ENCODE measurements at places on chromosomes 11 and 22.

DNA sequence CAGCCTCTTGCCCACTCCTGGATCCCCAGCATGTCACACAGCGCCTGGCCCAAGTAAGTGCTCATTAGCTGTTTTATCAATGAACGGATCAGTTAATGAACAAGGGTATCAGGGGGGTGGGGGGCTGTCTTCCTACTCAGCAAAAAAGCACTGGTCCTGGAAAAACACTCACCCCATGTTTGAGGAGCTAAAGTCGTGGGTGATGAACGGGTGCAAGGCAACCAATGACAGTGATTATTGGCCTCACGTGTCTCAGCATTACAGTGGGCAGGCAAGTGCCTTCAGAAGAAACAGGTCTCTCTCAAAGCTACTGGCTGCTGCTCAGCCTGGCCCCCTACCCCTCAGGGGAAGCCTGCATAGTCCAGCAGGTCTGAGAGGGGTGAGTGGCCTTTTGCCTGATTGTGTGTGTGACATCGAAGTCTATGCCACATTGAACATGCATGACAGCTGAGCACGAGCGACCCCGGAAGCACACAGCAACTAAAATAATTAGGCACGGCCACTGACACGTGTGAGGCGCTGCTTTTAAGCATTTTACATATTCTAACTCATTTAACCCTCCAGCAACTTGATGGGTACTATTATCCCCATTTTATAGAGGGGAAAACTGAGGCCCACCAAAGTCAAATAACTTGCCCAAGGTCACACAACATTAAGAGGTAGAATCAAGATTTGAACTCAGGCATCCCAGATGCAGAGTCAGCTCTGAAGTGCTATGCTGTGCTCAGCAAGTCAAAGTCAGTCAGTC, 2.6 kb upstream of the MS4A10 start:
- no peak for DNase-seq

DNA sequence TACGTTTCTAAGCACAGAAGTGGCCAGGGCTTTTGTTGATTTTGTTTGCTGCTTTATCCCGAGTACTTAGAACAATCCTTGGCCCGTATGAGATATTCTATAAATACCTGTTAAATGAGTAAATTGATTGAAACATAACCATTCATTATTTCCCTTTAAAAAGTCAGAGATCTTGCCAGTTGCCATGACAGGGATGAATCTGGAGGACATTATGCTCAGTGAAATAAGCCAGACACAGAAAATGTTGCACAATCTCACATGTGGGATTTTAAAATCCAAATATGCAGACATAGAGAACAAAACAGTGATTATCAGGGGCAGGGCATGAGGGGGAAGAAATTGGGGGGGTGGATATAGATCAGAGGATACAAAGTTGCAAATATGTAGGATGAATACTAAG, 1240.1 kb downstream of the LRRC4C start:
- DNase-seq = no peak

DNA sequence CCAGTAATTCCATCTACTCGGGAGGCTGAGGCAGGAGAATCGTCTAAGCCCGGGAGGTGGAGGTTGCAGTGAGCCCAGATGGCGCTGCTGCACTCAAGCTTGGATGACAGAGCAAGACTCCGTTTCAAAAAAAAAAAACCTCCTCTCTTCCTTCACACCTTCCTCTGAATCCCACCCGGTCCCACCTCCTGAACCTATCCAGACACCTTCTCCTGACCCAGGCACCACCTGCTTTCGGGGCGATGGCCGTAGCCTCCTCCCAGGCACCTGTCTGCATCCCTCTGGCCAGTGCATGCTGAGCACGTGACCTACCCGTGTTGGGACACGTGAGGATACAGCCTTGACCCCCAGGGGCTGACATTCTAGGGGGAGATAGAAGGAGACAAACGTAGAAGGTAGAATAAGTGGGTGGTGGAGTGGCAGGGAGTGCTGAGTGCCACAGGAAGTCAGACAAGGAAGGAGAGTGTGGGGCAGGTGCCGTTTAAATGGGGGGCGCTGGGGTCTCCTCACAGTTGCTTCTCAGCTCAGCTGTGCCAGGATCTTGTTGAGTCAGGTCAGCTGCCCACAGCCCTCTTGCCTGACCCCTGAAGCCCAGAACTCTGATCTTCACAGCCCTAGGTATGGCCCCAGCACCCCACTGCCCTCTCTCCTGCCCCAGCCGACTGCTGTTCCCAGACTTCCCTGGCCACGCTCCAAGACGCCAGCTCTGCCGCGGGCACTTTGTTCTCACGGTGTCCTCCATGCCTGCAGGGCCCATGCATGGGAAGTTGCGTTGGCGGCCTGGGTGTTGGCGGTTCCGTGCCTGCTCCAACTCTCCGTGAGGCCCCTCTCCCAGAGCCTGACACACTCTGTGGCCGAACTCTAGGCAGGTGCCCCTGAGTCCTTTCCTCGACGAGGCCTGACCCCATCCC, 1.2 kb upstream of the MIOX start:
- no peak for DNase-seq

GRCh38 chr11:120834686-120835210, 189.2 kb upstream of the TBCEL start:
- no peak for DNase-seq

- no peak for DNase-seq
These were observed 53.1 kb downstream of the PACSIN2 start for GRCh38 chr22:42961810-42962209.

GRCh38 chr11:110373051-110373702, 56.6 kb upstream of the FDX1 start:
- DNase-seq = no peak

DNA sequence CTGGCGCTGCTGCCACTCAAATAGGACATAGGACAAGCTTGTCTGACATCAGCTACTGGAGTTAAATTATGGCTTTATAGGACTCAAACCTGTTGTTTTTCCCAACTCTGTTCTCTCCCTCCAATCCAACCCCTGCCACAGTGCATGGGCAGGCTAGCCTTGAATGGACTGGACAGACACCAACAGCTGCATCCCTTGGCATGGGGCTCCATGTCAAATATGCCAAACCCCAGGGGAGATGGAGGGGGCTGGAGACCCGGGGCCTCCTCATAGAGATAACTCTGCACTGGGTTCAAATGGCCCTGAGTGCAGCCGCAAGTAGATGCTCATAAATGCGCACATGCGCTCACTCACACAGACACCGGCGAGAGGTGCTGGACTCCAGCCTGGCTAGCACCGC, 28.9 kb downstream of the CD5 start:
- no peak for DNase-seq

GRCh38 chr11:34346551-34346950, 11.3 kb downstream of the ABTB2 start:
- no peak for DNase-seq

DNA sequence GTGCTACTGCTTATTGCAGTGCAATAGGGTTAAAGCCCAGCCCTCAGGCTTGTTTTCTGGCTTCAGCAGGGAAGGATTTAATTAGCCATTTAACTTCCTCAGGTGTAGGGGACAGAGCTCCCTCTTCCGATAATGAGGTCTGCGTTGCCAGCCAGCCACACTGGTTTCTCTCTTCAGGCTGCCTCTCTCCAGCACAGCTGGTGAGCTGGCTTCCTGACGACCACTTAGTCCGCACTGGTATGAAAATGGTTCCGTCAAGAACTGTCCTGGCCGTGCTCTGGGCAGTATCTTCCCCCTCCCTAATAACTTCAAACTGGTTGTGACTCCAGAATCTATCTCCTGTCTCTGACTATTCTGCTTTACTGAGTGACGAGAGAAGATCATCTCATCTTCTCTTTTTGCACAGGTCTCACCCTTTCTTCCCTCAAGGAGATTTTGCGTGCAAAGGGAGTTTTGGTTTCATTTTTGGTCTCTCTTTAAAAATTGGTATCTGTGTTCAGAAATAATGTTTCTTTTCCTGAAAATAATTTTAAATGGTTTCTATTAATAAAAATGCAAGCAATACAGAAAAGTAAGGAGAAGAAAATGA, 49.2 kb downstream of the CNTN5 start:
- DNase-seq = no peak

GRCh38 chr11:111792955-111793500, 26.8 kb upstream of the PPP2R1B start:
- no peak for DNase-seq

GRCh38 chr22:41919357-41920224, 4.7 kb upstream of the SHISA8 start:
- DNase-seq = peak; percentile 55

DNA sequence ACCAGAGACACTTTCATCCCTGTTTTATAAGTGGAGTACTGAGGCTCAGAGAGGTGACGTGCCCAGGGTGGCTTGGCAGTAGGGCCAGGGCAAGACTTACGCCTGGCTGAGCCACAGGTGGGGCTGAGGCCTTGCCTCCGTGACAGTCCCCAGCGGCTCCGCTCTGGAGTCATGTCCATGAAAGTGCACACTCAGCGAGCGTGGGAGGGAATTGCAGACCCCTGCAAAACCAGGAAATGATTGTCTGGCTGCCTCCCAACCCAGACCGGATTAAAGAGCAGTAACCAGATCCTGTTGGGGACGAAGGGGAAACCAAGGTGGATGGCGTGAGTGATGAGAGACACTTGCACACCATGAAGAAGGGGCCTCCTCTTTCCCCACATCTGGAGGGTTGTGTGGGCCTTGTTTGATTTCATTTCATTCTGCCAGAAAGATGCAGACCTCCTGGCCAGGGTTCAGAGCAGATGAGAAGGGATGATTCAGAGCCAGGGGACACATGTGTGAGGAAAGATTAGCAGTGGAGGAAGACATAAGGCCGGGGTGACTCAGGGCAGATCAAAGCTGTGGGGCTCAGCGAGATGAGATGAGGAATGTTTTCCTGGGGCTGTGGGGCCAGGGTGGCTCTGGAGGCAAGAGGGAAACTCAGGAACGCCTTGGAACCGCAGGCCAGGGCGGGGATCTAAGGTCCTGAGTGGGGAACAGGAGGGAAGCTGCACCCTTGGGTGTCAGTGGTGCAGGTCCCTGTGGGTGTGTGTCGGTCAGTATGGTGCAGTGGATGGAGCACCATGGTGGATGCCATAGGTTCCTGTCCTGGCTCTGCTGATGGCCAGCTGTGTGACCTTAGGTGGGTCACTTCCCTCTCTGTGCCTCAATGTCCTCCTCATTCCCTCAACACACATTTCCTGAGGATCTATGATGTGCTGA, 29.9 kb upstream of the LRRC32 start:
- DNase-seq = no peak

- no peak for DNase-seq
These were observed 27.9 kb downstream of the FSHB start for GRCh38 chr11:30258679-30259078.

DNA sequence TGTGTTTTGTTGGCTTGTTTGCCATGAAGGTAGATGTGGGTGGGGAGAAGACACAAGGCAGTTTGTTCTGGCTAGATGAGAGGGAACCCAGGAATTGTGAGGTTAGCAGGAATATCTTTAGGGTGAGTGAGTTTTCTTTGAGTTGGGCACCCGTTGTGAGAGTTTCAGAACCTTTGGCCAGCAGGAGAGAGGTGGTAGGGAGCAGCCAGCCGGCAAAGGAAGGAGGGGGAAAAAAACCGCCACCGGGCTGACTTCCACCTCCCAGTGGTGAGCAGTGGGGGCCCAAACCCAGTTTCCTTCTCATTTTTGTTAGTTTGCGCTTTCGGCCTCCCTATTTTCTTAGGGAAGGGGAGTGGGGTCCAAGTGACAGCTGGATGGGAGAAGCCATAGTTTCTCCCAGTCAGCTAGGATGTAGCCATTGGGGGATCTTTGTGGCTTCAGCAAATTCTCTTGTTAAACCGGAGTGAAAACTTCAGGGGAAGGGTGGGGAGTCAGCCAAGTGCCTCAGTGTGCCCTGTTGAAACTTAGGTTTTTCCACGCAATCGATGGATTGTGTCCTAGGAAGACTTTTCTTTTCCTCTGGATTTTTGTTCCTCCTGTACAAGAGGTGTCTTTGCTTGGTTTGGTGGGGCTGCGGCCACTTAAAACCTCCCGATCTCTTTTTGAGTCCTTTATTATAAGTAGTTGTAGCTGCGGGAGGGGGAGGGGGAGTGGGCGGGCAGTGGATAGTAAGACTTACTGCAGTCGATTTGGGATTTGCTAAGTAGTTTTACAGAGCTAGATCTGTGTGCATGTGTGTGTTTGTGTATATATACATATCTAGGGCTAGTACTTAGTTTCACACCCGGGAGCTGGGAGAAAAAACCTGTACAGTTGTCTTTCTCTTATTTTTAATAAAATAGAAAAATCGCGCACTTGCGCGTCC, 1.1 kb upstream of the GCAT start:
- DNase-seq = no peak

- no peak for DNase-seq
These were observed 137.6 kb downstream of the TEAD1 start for GRCh38 chr11:12811861-12812260.

- no peak for DNase-seq
These were observed 668.8 kb downstream of the DLG2 start for GRCh38 chr11:84958295-84958694.

- no peak for DNase-seq
These were observed 2.6 kb upstream of the FAM180B start for GRCh38 chr11:47583844-47584243.

GRCh38 chr11:67373648-67374570, 511 bp upstream of the CLCF1 start:
- DNase-seq = peak; percentile 91

DNA sequence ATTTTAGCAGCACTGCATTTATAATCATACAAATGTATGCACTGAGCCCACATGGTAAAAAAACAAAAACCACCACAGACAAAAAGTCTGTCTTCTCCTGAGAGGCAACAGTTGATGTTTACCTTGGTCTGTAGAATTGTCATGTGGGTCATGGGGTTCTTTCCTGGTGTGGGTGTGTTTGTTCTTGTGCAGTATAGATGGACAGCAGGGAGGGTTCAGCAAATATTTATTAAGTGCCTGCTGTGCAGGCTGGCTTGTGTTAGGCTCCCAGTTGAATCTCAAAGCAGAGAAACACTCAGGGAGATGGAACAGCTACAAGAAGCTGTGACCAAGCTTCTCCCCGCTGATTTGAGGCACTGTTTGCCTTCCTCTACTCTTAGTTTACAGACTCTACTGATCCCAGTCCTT, 82.2 kb downstream of the PISD start:
- no peak for DNase-seq

- DNase-seq = no peak
These were observed at the start of gene PLEKHA7 for GRCh38 chr11:17014321-17014832. Gene PLEKHA7, minus strand, starts transcription at chr11:17014414. Its CDS starts 13 bp downstream, at chr11:17014401.

- DNase-seq = peak; percentile 15
These were observed 37.2 kb downstream of the MUC5B start for GRCh38 chr11:1260023-1260501.

DNA sequence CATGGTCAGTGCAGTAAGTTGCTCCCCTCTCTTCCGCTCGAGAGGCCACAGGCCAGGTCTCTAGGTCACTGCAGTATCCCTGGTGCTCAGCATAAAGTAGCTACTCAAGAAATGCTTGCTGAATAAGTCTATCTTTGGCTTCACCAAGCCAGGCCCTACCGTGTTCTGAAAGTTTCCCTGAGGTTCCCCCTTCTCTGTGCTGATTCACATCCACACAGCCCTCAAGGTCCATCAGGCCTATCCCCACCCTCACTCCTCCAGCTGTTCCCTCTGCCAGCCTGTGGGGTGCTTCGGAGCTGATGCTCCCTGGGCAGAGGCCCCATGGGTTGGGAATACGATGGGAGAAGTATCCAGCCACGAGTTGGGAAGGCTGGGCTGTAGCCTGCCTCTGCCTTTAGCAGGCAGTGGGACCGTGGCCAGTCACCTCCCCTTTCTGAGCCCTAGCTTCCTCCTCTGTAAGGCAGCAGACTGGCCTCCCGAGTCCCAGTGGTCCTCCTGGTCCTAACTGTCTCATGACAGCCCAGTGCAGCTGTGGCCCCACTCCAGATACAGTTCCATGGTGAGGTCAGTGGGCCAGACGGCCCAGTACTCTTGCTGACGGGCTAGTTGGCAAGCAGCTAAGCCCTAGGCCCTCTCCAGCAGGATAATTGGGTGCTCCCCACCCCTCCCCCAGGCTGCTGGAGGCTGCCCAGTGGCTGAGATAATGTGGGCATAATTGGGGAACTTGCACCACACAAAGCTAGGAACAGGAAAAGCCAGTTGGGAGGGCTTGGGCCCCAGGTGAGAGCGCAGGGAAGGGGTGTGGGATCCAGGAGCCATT, 48.2 kb downstream of the NECTIN1 start:
- no peak for DNase-seq
